Kidney glomerular epithelial cell (primary cell): ENCODE measurements at places on chromosomes 16 and 17.
A peak's percentile ranks its signal among the peaks of the same experiment; 100 is the strongest.

DNA sequence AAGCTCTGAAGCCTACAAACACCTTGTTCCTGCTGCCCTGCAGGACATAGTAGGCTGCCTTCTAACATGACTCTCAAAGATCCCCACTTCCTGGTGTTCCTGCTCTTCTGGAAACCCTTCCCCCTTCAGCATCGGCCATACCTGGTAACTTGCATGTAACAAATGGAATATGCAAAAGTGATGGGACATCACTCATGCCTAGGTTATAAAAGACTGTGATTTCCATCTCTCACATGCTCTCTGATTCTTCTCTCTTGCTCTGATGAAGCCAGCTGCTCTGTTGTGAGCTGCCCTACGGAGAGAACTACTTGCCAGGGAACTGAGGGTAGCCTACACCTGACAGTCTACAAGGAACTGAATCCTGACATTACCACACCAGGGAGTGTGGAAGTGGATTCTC, 72.9 kb upstream of the IRX6 start:
- DNase-seq = no peak

- DNase-seq = no peak
These were observed 147.0 kb downstream of the SLC39A11 start for GRCh38 chr17:72945473-72945872.

DNA sequence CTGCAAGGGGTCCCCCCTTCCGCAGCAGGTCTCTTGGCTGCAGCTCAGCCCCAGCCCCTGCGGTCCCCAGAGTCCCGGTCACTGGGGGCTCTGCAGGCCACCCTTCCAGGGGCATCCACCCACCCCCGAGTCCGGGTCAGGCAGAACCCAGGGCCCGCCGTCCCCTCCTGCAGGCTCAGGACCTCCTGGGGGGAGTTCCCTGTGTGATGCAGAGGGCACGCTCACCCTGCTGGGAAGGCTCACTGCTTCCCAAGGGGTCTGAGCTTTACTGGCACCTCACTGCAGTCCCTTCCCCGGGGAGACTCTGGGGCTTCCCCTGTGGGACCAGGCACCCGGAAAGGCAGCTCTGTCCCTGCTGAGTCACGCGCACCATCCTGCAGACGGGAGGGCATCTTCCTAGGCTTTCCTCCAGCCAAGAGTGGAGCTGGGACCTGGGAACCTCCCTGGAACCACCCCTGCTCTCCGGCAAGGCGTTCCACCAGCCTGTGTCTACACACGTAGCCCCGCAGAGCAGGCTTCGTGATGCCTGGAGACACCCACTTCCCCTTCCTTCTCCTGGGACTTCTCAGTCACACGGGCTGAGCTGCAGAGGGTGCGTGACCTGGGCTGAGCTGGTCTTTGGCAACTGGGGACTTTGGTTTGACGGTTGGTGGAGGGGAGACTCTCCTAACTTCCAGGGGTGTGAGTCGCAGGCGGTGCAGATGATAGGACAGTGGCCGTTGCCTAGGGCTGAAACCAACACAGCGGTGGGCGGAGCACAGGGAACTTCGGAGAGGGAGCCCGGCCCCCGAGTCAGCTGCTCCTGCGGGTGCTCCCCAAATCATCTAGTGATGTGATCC, 23.4 kb downstream of the SLC25A10 start:
- DNase-seq = peak; percentile 16

DNA sequence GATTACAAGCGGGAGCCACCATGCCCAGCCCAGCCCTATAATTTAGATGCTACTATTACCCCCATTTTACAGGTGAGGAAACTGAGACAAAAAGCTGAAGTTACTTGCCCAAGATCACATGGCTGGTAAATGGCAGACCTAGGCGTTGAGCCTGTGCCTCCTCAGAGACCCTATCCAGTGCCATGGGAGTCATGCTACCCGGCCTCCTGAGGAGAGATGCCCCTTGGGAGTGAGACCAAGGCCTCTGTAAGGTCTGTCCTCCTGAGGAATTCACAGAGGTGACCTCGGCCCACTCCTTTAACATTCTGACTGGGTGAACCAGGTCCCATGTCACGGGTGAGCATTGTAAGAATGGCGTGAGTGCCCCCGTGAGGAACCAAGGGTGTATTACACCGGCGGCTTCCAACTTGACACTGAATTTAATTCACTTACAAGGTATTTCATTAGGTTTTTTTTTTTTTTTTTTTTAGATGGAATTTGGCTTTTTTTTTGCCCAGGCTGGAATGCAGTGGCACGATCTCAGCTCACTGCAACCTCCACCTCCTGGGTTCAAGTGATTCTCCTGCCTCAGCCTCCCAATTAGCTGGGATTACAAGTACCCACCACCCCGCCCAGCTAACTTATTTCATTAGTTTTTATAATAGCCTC, 95.7 kb downstream of the ABCC6 start:
- DNase-seq = peak; percentile 11

DNA sequence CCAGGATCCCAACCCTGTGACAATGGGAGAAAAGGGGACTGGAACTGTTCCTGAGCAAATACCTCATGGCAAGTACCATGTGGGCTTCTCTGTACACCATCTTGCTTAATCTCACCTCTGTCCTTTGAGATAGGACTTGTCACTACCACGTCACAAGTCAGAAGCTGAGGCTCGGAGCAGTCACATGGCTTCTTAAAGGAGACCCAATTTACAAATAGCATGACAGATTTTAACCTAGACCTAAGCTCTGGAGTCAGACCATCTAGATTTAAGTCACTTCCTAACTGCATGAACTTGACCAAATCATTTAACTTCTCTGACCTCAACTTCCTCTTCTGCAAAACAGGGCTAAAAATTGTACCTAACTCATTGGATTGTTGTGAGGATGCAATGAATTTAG, 36.0 kb upstream of the CCL1 start:
- DNase-seq = no peak

DNA sequence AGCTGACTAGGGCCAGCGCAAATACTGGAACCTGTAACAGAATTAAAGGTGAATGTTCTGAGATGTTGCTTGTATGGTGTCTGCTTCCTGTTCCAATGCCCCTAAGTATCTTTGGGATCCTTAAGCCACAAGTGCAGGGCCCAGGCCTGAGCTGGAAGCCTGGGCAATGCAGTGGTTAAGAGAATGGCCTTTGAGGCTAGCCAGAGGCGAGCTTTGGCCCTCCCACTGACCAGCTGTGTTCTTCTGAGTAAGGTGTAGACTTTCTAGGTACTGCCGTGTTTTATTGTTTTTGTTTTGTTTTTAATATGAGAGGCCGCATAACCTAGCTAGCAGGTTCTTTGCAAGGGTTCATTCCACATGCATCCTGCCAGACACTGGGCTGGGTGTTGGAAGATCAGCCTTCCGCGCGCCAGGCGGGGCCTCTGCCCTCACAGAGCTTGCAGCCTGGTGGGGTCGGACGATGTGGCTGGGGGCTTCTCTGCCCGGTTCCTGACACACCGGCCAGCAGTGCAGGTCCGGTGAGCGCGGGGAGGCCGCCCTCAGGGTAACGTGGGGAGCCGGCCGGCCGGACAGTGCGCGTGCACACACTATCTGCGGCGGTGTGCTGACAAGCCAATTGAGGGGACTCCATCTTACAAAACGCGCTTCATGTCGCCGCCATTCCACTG, 551 bp upstream of the MLX start:
- DNase-seq = no peak

DNA sequence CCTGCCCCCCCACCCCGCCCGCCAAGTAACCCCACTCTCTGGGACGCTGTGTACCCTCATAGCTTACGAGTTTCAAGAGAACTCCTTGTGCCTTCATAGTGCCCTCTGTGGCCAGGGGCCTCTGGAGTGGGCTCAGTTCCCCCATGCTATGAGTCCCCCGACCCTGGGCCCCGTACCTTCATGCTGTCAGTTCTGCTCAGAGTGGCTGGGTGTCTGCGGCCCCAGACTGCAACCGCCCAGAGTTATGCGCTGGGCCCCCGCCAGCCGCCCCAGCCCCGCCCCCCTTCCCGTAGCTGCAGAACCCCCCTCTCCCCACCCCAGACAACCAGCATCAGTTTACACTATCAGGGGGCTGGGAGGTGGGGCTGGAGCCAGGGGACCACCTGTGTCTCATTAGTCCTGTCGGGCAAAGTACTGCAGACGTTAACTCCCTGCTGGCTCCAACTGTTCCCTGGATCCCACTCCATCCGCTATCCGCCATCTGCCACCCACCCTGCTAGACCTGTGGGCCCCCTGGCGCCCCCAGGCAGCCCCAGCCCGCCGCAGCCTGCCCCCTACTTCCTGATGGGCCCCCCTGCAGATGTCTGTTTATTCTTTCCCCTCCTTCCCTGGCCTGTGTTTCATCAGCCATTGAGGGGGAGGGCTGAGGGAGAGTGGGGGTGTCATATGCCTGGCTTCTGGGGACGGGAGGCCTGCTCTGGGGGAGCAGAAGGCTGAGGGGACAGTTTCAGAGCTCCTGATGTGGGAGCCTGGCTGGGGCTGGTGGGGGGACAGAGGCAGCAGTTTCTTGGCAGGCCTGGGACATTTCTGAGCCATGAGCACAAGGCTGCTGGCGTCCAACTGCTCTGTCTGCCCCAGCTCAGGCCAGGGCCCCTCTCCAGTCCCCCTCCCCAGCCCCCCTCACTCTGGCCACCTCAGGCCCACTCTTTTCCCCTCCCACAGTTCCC, at the start of gene MFAP4:
MFAP4 (minus strand) TSS at position 217 of the 947 bp plus-strand sequence; CDS start at position 182, 35 bp downstream.
- DNase-seq = no peak

DNA sequence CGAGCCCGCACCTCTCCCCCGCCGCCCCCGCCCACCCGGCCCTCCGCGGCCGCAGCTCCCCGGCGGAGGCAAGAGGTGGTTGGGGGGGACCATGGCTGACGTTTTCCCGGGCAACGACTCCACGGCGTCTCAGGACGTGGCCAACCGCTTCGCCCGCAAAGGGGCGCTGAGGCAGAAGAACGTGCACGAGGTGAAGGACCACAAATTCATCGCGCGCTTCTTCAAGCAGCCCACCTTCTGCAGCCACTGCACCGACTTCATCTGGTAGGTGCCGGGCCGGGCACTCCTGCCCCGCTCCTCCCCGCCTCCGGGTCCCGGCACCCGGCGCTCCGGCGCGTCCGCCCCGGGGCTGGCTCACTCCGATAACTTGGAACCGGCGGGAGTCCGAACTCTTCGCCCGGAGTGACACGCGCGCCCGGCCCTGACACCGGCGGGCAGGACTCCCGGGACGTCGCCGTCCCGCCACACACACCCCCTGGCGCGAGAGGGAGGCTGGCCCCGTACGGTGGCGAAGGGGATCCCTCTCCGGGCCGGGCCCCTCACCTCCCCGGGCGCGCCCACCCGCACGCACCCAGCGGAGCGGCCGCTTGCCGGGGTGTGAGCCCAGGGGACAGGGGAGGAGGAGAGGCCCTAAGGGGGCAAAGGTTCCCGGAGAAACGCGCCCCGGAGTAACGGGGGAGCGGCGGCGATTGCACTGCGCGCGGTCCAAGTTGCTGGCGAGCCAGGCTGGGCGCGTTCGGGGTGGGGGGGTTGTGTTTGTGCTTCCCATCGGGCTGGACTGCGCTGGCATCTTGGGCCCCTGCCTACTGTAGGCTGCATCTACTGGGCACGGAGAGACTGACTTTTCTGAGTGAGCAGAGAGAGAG, 581 bp downstream of the PRKCA start:
- DNase-seq = peak; percentile 38

DNA sequence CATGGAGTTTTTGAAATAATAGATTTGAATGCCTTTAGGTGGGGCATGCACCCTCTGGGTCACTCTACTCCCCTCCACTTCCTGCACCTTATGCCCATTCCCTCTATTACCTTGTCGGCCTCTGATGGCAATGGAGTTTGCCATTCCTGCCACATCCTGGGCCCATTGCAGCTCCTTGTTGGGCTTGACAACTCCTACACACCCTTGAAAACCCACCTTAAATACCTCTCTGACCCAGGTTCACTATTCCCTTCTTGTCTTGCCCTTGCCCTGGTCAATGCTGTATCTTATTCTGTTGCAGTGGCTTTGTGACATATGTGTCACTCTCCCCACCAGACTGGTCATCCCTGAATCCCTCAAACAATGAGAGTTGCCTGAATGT, 2.4 kb downstream of the CCR7 start:
- no peak for DNase-seq

DNA sequence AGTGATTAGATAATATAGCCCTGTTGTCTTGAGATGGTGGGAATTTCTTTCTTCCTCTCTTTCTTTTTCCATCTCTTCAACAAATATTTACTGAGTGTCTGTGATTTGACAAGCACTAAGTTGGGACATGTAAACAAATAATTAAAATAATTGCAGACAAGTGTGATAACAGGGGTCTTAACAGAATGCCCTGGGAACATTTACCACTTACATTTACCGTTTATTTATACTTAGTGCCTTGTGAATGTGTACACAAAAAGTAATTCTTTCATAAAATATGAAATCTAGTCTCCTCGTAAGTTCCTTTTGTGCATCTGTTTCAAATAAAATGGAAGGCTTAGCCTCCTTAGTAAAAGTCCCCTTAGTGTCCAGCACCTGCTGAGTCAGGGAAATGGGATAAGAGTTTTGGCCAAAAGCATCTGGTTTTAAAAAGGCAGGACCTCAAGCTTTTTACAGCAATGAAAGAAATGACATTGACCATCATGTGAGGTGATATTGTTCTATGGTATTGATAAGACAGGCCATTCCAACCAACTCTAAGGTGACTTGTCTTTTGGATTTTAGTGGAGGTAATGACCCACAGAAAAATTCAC, 188.2 kb downstream of the HS3ST3B1 start:
- DNase-seq = no peak

DNA sequence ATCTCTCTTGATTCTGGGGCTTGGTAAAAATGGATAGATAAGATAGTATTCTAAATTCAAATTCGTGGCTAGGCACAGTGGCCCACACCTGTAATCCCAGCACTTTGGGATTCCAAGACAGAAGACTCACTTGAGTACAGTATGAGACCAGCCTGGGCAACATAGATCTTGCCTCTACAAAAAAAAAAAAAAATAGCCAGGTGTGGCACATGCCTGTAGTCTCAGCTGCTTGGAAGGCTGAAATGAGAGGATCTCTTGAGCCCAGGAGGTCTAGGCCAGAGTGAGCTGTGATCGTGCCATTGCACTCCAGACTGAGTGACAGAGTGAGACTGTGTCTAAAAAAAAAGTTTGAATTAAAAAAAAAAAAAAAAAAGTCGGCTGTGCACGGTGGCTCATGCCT, 9.3 kb downstream of the PDP2 start:
- no peak for DNase-seq

DNA sequence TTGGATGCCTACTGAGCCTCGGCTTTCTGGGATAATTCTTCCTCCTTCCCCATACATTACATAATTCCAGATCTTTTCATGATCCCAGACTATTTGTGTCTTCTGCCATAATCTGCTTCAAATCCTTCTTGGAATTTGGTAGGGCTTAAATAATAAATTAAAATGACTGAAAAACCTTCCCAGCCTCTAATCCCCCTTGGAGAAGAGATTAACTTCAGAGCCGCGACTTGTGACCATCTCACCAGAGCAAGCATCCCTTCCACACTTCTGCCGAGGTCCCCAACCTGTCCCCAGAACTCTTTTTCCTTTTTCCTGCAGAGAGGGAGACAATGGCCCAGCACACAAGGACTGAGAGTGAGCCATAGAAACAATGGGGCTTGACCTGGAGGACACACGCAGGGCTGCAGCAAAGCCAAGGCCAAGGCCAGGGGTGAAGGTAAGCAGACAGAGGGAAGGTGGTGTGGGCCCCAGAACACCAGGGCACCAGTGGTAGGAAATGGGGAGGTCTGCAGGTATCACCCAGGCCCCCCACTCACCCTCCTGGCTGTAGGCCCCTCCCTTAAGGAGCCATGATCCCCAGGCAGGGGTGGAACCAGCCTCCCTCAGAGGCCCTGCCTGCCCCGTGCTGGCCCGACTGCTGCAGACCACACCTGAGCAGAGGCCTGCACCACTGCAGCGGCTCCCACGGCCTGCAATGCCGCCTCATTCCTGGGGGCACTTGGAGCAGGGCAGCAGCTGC, 9.6 kb upstream of the BCAR1 start:
- DNase-seq = no peak
